SHP77 (cell line): ENCODE measurements at places on chromosomes 6 and 20.

DNA sequence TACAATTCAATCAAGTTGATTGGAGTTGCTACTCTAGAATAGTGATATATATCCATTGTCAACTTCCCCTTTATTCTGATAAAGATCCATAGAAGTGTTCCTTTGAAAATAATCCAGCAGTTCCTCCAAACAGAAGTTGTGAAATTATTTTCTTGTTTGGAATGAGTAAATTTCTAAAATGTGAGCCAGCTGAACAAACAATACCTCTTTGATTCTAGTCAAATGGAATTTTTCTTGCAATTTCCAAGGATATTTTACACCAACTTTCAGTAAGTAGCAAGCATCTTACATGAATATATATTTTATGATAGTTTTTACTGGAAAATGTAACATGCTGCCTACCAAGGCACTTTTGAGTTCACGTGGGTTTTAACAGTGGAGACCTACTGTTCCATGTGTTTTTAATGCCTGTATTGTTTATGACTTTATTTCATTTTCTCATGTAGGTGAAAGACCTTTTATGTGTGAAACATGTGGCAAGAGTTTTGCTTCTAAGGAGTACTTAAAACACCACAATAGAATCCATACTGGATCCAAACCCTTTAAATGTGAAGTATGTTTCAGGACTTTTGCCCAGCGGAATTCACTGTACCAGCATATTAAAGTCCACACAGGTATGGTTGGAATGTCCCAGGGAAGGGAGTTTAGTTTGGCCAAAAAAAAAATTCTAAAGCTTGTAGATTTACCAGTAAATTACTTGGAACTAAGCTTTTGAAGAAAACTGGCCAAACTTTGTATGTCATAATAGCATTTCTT is 6.5 kb downstream of the GZF1 start:
- no peak for DNase-seq

GRCh38 chr6:170438402-170438753 is 114.7 kb downstream of the PSMB1 start:
- DNase-seq, result peak; percentile 98

DNA sequence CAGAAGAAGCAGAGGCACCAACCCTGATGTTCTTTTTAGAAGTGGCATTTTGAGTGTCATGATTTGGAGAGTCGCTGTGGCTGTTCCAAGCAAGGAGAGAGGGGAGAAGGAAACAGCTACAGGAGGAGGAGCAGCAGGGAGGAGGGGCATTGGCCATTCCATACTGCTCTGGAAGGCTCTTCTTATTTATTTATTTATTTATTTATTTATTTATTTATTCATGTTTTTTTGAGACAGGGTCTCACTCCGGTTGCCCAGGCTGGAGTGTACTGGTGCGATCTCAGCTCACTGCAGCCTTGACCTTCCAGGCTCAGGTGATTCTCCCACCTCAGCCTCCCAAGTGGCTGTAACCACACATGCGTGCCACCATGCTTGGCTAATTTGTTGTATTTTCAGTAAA is 178.3 kb upstream of the PROKR2 start:
- no peak for DNase-seq

- DNase-seq, result no peak
Observed at GRCh38 chr20:55067158-55067825, 591.9 kb downstream of the DOK5 start.

- no peak for DNase-seq
Observed at GRCh38 chr20:54090230-54091119, 20.1 kb upstream of the BCAS1 start.

GRCh38 chr6:57423468-57423867 is 106.0 kb downstream of the PRIM2 start:
- DNase-seq, result no peak
